Stimulated activated CD8-positive, alpha-beta memory T cell treated with anti-CD3 and anti-CD28 coated beads, Interleukin-15, amount 100 ng/mL, for 48 hours (primary cell): ENCODE measurements at places on chromosomes 7 and 10.

DNA sequence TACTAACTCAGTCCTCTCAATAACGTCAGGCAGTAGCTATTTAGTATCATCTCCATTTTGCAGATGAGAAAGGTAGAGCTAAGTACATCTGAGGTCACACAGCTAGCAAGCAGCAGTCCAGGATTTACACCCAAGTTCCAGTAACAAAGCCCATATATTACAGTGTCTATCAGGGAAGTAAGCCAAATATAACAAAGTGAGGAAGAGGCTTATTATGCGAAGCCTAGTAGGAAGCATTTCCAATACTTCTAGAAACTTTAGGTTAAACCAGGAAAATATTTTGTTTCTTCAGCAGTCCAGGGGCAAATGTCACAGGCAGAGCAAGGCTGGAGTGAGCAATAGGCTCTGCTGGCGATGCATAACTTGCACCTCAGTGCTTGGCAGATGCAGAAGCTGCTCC, 53.9 kb downstream of the NOC3L start:
- no peak for DNase-seq

DNA sequence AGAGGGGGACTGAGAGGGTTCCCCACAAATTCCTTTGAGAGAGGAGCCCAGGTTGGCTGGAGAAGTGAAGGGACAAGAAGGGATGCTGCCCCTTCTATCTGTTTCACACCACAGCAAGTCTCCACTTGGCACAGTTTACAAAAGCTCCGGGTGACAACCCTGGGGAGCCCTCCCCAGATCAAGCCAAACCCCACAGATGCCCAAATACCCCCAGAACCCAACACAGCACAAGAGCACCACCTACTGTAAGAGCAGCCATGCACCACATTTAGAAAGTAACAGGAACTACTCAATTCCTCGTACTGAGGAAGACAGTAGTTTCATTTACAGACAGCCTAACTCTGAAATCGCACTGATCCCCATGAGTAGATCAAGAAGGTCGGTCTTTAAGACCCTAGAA, 67.8 kb upstream of the ATP6V0A4 start:
- DNase-seq = no peak

DNA sequence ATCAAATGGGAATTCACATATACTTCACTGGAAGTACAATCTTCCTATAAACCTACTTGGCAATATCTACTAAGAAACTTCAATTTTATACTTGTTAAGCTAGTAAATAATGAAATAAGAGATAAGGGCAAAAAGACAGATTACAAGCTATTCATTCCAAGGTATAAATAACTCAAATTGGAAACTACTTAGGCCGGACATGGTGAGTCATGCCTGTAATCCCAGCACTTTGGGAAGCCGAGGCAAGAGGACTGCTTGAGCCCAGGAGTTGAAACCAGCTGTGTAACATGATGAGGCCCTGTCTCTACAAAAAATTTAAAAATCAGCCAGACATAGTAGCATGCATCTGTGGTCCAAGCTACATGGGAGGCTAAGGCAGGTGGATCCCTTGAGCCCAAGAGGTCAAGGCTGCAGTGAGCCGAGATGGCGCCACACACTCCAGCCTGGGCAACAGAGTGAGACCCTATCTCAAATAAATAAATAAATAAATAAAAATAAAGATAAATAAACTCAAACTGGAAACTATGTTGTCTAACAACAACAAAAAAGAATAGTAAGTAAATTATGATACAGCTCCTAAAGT, 37.6 kb downstream of the ARHGAP21 start:
- DNase-seq = no peak

GRCh38 chr10:91909117-91909677, at the start of gene FGFBP3:
TSS of gene FGFBP3 (minus strand) at chr10:91909486. CDS start at chr10:91908969, 517 bp downstream.
- no peak for DNase-seq

DNA sequence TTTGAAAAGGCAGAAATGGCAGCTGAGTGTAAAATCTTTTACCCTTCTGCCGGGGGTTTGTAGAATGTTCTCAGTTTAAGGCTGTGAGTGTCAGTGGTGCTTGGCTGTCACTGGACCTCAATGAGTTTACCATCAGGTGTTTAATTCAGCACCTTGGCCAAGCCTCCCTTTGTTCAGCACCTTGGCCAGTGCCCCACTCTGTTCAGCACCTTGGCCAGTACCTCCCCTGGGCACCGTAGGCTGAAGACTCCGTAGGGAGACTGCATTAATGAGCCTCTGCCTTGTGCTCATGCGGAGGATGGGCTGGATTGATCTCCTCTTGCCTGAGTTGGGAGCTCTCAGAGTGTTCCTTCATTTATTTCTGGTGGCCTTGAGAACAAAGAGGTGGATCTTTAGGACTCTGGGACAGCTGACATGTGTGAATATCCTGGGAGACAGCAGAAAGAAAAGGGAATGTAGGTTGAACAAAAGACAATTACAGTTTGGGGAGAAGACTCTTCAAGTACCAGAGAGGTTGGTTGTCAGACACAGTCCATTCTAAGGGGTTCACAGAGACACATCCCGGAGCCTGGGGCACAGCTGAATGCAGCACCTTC, 1.6 kb downstream of the FAM24A start:
- peak; percentile 4 for DNase-seq

- no peak for DNase-seq
These were observed 9.2 kb upstream of the GRB10 start for GRCh38 chr7:50791938-50792341.

DNA sequence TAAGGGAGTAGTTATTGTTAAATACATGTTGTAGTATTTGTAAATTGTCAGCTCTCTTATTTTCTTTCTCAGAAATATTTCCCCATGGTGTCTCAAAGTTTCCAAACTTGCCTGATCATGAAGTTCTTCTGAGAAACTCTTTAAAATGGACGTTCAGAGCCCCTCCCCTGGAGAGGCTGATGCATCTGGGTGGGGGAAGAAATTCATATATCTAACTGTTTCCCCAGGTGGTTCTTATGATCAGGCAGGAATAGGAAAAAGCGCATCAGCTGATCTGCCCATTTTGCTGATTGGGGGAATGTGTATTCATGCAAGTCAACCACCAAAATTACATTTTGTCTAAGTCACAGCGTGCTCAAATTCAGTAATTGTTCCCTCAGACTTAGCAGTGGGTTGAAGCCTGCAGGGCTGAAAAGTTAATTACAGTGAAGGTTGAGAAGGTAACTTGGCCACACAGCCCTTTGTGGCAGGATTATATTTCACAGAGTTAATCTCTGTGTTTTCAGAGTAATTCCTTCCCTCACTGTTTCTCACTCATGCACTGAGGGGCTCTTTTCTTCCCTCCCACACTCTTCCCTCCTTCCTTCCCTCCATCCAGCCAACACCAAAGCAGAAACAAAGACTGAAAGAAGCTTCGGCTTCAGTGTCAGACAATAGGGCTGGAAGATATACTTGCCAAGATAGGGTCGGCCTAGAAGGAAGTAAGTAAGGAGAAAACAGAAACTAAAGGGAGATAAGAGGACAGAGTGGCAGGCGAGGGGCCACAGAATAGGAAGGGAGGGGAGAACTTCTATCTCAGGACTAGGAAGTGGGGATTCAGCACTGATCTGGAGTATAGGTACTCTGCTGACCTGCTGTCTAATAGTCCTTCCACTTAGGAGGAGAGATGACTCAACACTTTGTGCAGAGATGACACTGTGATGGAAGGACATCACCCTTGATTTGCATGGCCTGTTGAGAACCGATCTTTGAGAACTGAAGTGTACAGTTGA, 50.5 kb upstream of the STARD3NL start:
- DNase-seq = no peak

- DNase-seq = no peak
These were observed 260.7 kb upstream of the PRKCQ start for GRCh38 chr10:6840766-6841165.

- DNase-seq = no peak
These were observed 886.2 kb upstream of the GHITM start for GRCh38 chr10:83253011-83253671.

GRCh38 chr7:80623503-80624252, 14.8 kb upstream of the CD36 start:
- no peak for DNase-seq

GRCh38 chr7:50272808-50273207, 31.7 kb upstream of the IKZF1 start:
- DNase-seq = no peak

- no peak for DNase-seq
These were observed 25.6 kb downstream of the HPS6 start for GRCh38 chr10:102090772-102091171.

- DNase-seq = no peak
These were observed 2.8 kb downstream of the EEPD1 start for GRCh38 chr7:36155811-36156361.

- peak; percentile 52 for DNase-seq
These were observed 97.9 kb downstream of the WDR11 start for GRCh38 chr10:120948889-120949608.

DNA sequence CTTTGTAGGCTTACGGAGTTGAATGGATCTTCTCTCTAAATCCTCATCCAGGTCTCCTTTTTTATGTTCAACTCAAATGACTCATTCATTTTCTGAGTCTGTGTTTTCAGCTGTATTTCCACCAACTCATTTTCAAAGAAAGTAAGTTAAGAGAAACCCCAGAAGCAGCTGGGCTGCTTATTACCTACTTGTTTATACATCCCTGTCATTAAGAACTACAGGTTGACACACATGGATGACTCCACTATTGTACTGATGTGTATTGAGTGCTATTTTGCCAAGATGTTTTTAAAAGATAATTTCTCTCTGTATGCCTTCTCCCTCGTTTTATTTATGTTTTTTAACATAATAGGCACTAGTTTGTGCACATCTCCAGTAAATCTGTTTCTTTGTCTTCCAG, 41.9 kb downstream of the DGKI start:
- DNase-seq = no peak

- no peak for DNase-seq
These were observed 61.9 kb downstream of the SGMS1 start for GRCh38 chr10:50561816-50562215.

- DNase-seq = no peak
These were observed 64.6 kb upstream of the KCNMA1 start for GRCh38 chr10:77702166-77702565.

DNA sequence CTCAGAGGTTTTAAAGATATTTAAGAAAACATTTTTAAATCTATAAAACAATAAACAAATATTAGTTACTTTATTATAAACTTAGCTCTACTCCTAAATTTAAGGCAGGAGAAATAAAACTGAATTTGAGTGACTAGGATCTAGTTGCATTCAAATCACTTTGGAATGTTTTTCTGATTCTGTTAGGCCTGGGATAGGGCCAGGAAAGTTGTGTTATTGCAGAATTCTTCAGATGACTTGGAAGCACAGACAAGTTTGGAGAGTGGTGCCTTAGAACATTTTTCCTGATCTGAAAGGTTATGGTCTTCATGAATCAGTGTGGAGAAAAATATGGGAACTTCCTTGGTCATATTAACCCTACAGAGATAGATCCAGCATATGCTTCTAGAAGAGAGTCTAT, 15.6 kb upstream of the SLC25A13 start:
- DNase-seq = no peak

DNA sequence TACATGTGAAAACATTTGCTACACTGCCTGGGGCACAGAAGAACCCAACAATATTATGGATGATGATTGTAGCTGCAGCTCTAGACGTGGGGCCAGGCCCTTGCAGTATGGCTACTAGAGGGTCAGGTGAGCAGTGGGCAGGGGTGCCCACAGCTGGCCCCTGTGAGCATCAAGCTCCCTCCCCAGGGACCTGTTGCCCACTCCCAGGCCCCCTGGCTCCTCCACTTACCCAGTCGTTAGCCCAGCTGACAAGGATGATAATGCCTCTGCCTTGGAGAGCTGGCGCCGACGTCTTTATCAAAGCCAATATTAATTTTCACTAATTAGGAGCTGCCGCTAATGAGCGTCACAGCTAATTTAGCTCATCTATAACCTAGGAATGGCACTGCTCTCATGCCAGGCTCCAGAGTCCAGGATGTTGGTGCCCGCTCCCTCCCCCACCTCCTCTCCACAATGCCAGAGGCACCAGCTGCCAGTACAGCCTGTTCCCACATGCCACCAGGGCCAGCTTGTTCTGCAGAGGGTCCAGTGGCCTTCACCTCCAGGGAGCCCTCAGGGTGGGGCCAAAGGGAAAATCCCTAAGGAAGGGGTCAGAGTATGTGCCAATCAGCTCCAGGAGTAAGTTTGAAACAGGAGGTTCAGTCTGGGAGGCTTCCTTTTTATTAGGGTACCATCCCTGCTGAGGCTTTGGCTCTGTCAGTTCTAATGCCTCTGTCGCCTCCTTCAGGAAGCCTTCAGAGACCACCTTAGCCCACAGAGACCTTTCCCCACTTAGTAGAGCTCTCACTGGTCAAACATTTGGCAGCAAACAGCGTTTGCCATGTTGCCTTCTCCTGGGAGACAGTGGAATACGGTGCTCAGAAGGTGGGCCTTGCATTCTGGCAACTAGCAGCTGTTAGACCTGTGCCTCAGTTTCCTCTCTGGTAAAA, 77.2 kb downstream of the CDH23 start:
- DNase-seq = no peak

- no peak for DNase-seq
These were observed 845 bp downstream of the CCDC172 start for GRCh38 chr10:116324951-116325635.

GRCh38 chr10:88507404-88507803, 75.7 kb downstream of the RNLS start:
- no peak for DNase-seq

DNA sequence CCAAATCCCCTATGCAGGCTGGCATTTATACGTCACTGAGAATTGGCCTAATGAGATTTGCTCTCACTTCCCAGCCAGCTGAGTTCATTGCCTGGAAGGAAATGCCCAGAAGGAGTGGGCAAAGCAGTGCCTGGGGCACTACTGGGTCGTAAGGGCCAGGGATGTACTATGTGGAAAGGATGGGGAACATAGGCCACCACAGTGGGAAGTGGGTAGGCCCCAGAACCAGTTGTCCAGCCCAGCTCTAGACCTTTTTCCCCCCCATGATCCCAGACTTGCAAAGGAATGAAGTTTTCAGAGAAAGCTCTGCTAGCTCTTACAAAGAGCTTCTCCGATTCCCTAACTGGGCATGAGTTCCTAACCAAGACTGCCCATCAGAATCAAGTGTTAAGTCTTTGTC, 13.9 kb downstream of the TRPV5 start:
- DNase-seq = no peak

DNA sequence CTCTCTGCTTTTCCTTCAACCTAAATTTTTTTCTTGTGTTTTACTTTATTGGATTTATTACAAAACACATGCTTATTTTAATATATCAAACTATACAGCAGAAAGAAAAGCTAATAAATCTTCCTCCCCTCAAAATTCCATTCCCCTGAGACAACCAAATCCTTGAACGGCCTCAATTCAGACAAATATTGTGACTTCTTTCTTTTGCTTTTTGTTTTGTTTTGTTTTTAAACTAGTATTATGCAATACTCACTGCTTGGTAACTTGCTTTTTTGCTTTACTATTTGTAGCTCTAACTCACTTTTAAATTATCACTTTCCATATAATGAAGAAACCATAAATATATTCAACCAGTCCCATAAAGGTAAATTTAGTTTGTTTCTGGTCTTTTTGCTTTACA, 59.4 kb upstream of the CDK1 start:
- no peak for DNase-seq

DNA sequence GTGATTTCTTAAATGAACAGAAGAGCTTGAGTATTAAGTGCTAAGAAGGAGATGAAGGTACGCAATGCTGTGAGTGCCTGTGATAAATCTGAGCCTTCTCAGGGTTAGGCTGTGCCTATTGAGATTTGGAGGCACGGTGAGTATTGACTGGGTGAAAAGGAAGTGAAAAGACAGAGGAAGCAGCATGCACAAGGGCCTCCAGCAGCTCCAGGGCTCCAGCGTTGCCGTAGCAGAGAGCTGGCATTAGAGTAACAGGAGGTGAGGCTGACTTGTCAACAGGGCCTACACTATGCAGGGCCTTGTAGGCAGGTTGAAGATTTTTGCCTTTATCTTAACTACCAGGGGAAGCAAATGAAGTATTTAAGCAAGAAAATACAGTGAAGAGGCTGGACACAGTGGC, 54.1 kb upstream of the PDCD4 start:
- DNase-seq = no peak

GRCh38 chr7:102287111-102287980, 678 bp downstream of the SH2B2 start:
- no peak for DNase-seq
